ENCODE measurements at places on chromosomes 1 and 21.

DNA sequence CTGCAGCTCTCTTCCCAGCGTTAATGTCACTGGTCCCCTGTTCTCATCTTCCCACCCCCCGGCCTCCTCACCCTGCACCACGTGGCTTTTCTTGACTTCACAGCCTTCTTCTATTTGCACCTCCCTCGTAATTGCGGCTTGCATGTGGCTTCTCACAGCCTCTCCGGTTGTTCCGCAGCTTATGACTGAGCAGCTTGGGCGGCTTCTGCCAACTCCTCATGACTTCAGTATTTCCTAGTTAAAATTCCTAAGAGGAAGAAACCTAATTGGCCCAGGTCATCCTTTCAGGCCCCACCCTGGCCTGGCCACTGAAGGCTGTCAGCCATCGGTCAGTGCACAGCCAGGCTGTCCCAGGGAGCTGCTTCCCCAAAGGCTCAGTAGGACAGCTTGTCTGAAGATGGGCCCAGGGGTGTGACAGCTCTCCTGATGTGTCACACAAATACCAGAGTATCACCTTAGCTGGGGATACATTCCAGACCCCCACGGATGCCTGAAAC is 8.6 kb upstream of the RERE start:
- DNase-seq = no peak

- DNase-seq = no peak
These were observed 13.8 kb upstream of the NLRP3 start for GRCh38 chr1:247402120-247402675.

DNA sequence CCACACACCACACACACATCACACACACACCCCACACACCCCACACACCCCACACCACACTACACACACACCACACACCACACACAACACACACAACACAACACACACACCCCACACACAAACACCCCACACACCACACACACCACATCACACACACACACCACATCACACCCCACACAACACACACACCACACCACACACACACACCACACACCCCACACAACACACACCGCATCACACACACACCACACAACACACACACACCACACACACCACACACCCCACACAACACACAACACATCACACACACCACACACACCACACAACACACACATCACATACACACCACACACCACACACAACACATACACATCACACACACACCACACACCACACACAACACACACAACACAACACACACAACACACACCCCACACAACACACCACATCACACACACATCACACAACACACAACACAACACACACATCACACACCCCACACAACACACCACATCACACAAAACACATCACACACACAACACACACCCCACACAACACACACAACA is 2.4 kb downstream of the LYPD8 start:
- no peak for DNase-seq

DNA sequence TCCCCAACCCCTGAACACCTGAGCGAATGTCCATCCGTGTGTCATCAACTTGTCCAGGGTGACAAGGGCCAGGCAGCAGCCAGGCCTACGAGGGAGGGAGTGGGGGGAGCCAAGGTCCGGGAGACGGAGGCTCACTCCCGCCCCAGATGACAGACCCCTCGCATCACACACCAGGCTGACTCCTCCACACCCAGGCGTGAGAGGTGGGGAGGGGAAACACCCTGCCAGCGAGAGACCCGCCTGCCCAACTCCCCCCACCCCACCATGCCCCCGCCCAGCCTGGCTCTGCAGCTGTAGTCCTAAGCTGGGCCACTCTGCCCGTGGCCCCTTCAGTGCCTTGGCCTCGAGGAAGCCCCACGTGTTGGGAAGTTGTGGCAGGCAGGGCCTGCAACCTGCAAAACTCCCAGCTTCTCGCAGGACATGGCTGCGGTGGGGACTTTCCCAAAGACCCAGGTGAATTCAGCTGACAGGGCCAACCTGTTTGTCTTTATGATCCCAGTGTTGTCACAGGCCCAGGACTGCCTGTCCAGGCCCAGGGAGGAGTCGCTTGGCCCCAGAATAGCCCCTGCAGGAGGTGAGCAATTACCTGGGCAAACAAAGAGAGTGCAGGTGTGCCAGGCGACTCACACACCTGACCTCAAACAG is 62.9 kb downstream of the RIPK4 start:
- no peak for DNase-seq

GRCh38 chr1:207883660-207884250 is 27.2 kb downstream of the CD34 start:
- DNase-seq = no peak

DNA sequence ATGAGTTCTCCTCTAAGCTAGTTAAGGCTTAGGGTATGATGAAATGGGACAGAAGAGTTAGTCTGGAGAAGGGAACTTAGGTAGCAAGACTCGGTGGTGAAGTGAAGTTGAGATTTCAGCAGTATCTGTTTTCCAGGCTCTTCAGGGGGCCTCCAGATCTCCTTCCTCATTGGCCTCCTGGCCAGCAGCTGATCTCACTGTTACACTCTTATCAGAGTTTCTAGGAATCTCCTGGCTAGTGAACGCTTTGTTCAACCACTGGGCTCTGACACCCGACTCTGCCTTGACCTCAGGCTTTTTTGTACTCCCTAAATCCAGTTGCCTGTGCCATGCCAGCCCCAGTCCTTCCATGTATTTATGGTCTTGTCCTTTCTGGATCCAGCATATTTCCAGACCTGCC is 311.0 kb downstream of the ASTN1 start:
- no peak for DNase-seq

DNA sequence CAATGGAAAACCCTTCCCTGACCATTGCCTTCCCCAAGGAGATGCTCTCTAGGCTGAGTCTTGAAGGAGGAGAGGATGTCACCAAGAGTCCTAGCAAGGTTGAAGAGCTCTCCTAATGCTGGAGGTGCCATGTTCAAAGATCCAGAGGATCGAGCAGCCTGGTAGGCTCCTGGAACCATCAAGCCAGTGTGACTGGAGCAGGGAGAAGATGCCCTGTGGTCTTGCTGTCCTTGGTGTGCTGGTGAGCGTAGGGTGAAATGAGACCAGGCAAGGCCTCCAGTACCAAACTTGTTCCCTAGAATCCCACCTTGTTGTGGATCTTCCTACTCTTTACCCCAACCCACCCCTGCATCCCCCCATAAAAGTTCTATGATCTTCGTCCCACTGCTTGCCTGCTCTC is 46.6 kb upstream of the GALNT2 start:
- no peak for DNase-seq

- no peak for DNase-seq
These were observed 387.0 kb downstream of the USP25 start for GRCh38 chr21:16116798-16117197.

DNA sequence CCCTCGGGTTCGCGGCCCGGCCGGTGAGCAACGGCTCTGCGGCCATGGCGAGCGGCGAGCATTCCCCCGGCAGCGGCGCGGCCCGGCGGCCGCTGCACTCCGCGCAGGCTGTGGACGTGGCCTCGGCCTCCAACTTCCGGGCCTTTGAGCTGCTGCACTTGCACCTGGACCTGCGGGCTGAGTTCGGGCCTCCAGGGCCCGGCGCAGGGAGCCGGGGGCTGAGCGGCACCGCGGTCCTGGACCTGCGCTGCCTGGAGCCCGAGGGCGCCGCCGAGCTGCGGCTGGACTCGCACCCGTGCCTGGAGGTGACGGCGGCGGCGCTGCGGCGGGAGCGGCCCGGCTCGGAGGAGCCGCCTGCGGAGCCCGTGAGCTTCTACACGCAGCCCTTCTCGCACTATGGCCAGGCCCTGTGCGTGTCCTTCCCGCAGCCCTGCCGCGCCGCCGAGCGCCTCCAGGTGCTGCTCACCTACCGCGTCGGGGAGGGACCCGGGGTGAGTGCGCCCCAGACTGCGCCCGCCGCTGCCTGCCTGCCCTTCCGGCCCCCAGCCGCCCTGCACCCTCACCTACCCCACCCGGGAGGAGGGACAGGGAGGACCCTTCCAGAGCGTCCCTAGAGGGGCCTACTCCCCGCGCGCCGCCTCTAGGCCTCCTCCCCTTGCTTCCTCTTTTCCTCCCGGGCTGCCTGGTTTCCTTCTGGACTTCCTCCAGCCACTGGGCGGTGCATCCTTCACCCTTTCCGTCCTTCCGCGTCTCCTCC is at the start of gene RNPEP:
TSS of gene RNPEP (plus strand) at position 26 of the 757 bp plus-strand sequence. CDS start at position 45, 19 bp downstream.
- peak; percentile 81 for DNase-seq

DNA sequence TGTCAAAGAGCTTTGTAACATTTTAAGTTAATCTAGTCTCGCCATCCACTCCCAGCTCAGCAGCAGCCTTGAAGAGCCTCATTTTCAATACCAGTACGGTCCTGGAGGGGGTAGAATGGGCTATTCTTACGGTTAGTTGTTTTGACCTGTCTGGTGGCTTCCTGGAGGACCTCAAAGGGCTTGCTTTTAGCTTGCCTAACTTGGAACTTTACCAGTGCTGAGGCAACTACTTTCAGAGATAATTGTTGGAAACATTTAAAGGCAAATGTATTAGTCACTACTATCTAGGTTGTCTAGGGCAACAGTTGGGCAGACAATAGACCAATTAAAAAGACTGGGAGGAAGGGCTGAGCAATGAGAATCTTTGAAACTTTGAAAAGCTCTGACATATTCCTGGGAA is 56.0 kb downstream of the TTLL7 start:
- DNase-seq = no peak

GRCh38 chr1:176705585-176705984 is 242.6 kb downstream of the PAPPA2 start:
- DNase-seq = no peak

- no peak for DNase-seq
These were observed 222.6 kb upstream of the DPYD start for GRCh38 chr1:98143403-98143802.

DNA sequence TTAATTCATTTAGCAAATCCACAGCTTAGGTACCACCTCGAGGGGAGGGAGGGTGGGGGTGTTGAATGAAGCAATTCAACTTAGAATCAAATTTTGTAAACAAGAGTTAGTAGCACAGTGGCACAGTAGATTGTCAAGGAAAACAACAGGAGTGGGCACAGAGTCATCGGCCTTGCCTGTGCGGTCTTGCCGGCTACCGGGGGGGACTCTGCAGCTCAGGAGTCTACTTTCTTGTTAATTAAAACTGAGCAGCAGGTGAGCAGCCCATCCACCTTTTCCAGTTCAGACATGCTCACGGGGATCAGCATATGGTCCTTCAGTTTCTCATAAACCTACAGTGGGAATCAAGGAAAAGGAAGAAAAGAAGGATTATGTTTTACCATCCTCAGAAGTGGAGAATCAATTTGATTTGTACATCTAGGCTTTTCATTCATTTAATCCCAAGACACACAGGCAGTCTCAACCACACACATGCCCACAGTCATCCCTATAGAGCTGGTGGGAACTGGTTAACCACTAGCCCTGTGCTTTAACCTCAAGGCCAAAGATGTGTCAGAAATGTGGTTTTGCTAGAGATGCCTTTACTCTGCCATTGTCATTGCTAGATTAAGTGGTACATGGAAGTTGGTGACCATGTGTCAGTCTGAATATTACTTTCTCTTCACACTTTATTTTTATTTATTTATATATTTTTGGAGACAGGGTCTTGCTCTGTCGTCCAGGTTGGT is 45.0 kb upstream of the BCL10 start:
- peak; percentile 32 for DNase-seq

DNA sequence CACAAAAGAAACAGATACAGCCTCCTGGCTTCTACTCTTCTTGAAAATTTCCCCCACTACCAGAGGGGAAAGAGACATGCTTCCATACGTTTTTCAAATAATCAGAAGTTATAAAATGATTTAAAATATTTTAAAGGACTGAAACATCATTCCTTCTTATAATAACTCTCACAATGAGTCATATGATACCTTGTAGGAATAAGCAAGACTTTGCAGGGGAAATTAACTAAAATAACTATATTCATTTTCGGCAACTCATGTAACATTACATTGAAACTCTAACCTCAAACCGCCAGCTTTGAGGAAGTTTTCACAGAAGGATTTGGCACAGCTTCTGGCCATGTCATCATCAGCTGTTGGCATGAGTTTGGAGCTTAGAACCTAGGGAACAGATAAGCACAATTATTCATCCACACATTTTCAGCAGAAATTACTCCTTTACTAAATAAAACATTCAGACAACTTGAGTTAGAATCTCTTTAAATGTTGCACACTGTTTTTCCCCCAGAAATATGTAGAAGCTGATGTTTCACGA is 85.9 kb downstream of the USP24 start:
- peak; percentile 43 for DNase-seq

- DNase-seq = peak; percentile 14
These were observed 204.3 kb downstream of the FGGY start for GRCh38 chr1:59500950-59501742.

GRCh38 chr1:167899253-167899681 is 14.7 kb downstream of the ADCY10 start:
- DNase-seq = no peak

DNA sequence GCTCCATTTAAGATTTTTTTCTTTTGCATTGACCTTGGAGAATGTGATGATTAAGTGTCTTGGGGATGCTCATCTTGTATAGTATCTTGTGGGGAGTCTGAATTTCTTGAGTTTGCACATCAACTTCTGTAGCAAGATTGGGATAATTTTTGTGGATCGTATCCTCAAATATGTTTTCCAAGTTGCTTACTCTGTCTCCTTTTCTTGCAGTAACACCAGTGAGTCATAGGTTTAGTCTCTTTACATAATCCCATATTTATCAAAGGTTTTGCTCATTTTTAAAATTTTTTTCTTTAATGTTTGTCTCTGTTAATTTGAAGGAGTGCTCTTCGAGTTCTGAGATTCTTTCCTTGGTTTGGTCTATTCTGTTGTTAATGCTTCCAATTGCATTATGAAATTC is 41.7 kb upstream of the ANGPTL1 start:
- no peak for DNase-seq

DNA sequence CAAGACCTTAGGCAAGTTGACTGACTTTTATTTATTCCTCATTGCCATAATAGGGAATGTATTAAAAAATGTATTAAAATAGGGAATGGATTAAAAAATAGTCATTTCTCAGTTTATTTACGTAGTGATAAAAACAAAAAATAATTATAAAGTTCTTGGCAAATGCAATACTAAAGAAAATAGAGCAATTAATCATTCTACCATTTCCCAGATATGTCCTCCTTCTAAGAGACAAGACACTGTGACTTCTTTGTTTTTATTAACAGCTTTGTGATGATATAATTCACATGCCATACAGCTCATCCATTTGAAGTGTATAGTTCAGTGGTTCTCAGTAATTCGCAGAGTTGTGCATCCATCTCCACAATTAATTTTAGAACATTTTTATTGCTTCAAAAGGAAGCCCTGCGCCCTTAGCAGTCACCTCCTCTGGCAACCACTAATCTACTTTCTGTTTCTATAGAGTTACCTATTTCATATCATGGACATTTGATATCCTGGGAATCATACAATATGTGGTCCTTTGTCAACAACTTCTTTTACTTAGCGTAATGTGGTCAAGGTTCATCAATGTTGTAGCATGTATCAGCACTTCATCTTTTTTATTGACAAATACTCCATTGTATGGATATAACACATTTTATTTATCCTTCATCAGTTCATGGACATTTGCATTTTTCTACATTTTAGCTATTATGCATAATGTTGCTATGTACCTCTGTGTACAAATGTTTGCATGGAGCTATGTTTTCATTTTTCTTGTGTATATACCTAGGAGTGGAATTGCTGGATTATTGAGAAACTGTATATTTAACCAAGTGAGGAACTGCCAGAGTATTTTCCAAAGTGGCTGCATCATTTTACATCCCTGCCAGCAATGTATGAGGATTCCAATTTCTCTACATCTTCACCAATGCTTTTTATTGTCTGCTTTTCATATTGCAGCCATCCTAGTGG is 5.6 kb downstream of the TBX19 start:
- no peak for DNase-seq

Data from KBM-7 (cell line).